ENCODE measurements at places on chromosomes 5 and 9.

GRCh38 chr5:343461-344401 is 22.2 kb downstream of the AHRR start:
- DNase-seq = peak; percentile 47

- no peak for DNase-seq
Measured at GRCh38 chr9:37575001-37575400, 1.2 kb downstream of the FBXO10 start.

GRCh38 chr5:142324136-142324870 is 518 bp downstream of the SPRY4 start:
- DNase-seq = no peak

DNA sequence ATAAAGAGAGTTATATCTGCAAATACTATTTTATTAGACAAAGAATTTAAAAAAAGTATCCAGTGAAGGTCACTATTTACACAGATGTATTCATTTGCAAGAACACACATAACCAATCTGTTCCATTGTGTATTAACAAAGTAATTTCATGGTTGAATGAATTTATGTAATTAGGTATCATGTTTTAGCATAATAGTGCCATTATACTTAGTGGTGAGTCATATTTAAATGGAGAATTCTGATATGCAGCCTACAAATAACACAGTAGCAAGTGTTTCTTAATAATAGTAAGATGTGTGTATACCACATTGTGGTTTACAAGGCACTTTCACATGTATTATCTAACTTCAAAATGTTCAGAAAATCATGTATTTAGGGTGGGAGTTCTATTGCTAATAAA is 1028.5 kb upstream of the ACO1 start:
- DNase-seq = no peak

DNA sequence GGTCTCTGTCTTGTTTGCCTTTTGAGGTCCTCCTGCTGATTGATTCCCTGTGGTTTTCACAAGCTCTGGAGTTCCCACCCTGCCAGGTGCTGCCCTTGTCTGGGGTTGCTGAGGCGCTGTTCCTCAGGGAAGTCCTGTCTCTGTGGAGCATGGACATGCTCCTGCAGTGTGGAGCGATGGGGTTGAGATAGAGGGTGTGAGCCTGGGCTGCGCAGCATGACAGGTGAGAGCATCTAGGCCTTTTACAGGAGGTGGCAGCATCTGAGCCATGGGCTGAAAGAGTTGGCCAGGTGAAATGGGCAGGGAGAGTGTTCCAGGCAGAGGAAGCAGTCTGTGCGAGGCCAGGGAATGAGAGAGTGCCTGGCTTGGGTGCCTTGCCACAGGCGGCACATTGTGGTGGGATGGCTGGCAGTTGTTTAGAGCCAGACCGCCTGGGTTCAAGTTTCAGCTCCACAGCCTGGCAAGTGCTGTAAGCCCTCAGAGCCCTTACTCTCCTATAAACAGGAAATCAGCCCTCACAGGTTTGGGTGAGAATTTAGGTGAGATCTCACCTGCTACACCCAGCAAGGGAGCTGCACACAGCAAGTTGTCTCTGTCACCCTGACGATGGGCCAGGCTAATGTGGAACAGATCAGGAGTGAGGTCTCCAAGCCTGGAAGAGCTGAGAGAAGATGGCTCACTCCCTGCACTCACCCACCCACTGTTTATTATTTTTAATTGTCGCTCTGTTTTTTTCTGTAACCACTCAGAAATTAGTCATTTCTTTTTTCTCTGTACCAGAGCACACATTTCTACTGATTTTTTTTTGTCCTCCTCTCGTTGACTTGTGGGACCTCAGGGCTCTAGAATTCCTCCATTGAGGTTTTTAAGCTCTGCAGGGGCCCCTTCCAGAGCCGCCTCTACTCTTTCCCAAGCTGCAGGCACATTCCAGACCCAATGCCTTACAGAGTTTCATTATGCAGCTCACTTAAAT is 19.6 kb downstream of the TCOF1 start:
- no peak for DNase-seq

- DNase-seq = peak; percentile 24
Measured at GRCh38 chr9:109520475-109521132, 22.5 kb upstream of the PTPN3 start.

DNA sequence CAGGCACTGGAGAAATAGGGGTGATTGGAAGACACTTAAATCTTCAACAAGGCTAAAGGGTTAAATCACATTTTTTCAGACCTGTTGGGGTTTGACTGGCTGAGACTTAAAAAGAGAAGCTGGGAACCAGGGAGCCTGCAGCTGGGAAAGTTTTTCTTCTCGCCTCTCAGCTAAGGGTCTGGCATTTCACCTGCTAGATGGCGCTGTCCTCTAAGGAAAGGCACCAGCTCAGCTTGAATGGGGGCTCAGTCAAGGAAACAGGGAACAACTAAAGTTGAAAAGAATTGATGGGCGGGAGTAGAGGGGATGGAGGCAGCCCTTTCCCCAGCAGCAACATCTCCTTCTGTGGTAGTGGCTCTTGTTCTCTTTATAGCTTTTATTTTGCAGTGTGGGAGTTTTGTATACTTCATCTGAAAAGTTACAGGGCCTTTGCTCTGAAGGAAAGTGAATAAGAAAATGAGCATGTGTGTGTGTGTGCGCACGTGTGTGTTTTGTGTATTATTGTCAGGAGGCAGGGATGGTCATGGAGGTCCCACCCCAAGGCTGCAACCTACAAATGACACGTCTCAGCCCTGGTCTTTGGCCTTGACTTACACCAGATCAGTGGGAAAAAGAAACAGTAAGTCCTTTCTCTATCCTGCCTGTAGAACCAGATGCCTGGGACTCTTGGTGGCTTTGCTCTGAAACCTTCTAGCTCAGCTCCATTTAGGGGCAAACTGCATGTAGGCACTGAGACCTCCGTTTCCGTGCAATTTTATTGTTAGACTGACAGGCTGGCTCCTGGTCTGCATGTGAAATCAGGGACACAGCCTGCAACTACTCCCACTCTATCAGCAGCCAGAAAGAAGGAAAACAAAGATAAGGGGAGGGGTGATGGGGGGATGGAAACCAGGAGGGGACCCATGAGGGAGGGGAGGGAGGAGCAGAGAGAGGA is 316.2 kb upstream of the CLINT1 start:
- DNase-seq = peak; percentile 56

DNA sequence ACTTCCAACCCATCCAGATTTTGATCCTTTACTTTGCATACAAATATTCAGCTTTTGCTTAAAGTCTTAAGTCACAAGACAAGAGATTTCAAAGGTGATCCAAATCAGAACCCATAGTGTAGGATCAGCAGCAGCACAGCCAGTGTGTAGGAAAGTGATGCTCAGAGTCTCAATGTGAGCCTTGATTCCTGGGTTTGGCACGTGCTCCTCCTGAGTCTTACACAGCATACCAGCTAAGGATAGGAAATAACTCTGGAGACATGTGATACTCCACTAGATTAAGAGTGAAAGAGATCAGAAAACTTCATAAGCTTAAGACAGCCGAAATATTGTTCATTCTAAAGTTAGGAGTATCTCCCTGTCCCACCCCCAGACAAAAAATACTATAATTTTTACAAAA is 344.9 kb downstream of the SEMA5A start:
- no peak for DNase-seq

GRCh38 chr9:123318961-123319421 is 37.0 kb upstream of the CRB2 start:
- DNase-seq = no peak
